ENCODE measurements at places on chromosomes 1 and 21.

DNA sequence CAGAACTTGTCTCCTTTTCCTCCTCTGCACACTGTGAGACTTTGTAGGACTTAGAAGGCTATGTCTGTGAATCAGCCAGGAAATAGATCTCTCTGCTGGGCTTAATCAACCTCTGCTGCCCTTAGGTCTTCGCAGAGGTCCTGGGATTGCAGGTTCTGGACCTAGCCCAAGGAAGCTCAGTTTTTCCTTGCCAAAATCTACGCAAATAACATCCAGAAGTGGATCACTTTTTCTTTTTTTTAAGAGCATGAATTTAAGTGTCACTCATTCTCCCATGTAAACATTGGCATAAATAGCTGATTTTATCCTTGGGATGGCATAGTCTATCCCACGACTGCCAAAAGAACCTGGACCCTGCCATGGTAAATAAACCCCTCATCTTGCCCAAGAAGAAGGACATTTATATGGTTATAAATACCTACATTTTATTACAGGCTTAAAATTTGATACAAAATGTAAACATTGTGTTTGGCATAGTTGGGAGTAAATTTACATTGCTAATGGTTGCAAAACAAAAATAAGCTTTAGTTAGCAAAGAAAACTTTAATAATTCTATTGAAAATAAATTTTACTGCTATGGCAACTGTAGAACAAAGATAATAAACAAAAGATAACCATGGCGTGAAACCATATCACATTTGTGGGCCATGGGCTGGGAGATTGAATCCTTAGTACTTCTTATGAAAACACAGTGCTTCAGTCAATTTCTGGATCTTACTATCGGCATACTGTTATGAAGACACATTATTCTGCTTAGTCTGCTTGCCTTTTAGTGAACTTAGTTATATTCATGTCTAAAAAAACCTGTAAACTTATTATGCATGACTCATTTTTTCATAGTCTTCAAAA is 24.5 kb upstream of the DISC1 start:
- no peak overlapping the region for H3K4me3 ChIP-seq
- H3K36me3 ChIP-seq: no peaks in the 10 kb centered on the region
- no peaks in the 10 kb centered on the region for H3K4me1 ChIP-seq
- no peaks in the 10 kb centered on the region for H3K27me3 ChIP-seq

DNA sequence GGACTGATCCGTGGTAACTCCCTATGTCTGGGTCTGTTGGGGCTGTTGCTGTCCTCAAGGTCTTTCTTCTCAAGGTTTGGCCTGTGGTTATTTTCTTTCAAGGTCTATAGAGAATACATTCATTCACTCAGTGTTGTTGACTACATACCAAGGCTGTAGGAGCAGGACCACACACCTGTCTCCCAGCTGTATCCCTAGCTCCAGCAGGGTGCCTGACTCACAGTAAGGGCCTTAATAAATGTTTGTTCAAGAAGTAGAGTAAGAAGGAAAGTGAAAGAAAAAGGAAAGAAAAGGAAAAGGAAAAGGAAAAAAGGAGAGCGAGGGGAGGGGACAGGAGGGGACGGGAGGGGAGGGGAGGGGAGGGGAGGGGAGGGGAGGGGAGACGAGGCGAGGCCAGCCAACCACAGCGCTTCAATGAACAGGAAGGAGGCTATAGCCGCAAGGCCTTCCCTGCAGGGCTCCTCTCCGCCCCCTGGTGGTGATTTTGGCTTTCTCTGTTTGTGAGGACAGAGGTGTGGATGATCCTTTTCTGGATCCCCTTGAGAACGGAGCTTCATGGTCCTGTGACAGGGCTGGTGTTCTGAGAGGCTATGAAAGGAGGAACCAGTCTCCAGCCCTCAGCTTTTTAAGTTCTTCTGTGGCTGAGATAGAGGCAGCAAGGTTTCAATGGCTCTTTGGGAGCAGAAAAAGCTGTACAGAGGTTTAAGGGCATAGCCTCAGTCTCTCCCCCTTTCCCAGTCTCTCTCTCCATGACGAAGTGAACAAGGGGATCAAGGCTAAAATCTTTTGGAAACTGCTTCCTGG is 30.6 kb upstream of the LCE5A start:
- H3K36me3 ChIP-seq: no peaks in the 10 kb centered on the region
- H3K27ac ChIP-seq: no peak overlapping the region
- no peak overlapping the region for H3K4me3 ChIP-seq
- DNase-seq: peak; percentile 2
- H3K4me1 ChIP-seq: no peaks in the 10 kb centered on the region

DNA sequence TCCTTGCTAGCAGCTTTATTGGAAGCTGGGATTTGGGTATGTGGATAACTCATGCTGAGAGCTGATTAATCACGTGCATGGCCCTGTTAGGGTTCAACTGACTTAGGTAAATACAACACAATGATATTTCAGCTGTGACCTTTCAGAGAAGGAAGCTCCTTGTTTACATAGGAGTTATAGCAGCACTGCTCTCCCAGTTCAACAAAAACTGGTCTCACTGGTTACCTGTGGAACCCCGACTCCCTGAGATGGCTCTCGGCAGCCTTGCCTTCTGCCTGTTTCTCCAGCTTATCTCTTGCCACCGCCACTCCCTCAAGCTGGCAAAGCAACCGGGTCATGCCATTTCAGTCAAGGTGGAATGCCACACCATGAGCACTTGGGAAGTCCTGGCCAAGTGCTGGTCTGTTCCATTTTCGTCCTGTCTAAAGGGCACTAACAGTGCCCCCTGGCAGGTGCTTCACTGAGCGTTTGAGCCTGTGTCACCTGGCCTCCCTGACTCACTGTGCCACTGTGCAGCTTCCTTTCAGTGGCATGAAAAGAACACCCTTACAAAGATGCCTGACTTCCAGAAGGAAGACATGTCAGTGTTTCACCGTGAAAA is 31.6 kb downstream of the DOP1B start:
- H3K36me3 ChIP-seq: no peaks in the 10 kb centered on the region
- H3K4me3 ChIP-seq: no peak overlapping the region
- H3K27me3 ChIP-seq: no peaks in the 10 kb centered on the region
- no peaks in the 10 kb centered on the region for H3K4me1 ChIP-seq
- DNase-seq: no peak

- no peaks in the 10 kb centered on the region for H3K36me3 ChIP-seq
- no peaks in the 10 kb centered on the region for H3K27me3 ChIP-seq
- no peak for DNase-seq
Measured at GRCh38 chr1:227449741-227450441, 113.5 kb upstream of the ZNF678 start.

DNA sequence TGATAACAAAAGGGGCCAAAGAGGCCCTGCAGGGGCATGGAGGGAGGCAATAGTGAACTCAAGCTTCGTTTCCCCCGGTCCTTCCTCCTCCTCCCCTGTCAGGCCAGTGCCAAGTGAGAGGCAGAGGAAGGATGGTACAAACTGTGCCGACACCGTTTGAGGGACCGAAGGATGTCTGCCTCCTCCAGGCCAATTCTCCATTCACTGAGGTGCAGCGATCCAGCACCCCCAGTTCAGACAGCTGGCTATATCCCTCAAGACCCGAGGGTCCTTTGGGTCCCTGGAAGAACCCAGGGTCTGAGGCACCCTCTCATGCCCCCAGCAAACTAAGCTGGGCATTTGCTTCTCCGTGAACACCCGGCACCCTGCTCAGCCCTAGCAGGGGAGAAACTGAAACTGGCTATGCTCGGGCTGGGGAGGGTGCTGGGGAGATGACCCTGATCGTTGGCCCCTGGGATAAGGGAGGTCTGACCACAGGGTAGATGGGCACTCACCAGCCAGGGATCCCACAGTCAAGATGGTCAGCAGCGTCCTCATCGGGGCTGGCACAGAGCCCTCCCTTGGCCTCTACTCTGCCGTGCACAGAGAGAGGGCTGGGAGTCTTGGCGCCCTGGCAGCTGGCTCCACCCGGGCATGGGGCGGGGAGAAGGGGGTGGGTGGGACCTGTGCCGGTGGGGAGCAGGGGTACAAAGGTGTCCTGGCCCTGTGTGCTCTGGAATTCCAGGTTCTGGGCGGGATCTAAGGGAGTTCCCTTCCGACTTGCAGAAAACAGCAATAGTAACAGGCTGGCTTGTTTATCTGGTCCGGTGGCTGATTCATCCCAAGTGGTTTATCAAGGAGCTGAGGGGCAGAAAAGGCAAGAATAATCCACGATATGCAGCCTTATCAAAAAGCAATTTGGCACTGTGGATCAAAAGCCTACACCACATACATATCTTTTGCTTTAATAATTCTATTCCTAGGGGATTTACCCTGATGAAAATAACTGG is at the start of gene IL22RA1:
Gene IL22RA1 (minus strand): TSS at position 595 of the 989 bp plus-strand sequence. CDS start 58 bp downstream, at position 537.
- no peaks in the 10 kb centered on the region for H3K36me3 ChIP-seq
- H3K27ac ChIP-seq: no peak within 1 kb of the TSS
- no peaks in the 10 kb centered on the region for H3K4me1 ChIP-seq
- DNase-seq: no peak

DNA sequence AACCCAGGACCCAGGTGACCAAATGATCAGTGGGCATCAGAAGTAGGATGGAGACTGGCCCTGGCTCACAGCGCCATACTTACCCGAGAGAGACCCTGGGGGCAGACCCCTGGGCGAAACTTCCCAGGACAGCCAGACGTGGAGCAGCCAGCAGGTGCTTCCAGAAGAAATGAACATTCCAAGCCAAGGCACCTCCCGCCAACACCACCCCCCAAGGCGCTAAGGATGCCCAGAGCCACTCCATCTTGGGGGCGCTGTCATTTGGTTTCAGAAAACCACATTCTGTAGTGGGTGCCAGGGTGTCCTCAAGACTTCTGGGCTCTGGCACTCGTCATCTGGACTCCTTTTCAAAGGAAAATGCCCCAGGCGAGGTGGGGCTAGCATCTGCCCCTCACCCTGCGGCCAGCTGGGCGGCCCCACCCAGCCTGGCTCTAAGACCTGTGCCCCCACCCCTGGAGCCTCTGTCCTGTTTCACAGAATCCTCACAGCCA is 98.8 kb downstream of the RIPK4 start:
- peaks cover 2% of the 10 kb centered on the region for H3K4me1 ChIP-seq
- DNase-seq: no peak
- H3K27ac ChIP-seq: no peak overlapping the region
- no peaks in the 10 kb centered on the region for H3K36me3 ChIP-seq

- H3K27me3 ChIP-seq: no peaks in the 10 kb centered on the region
- 0 out of 2 replicates have a peak, but pooled peaks cover 1% of the 10 kb centered on the region for H3K4me1 ChIP-seq
- H3K4me3 ChIP-seq: no peak overlapping the region
- no peak overlapping the region for H3K27ac ChIP-seq
Measured at GRCh38 chr1:55280731-55281130, 65.6 kb upstream of the USP24 start.

- no peaks in the 10 kb centered on the region for H3K36me3 ChIP-seq
- H3K4me1 ChIP-seq: no peaks in the 10 kb centered on the region
- no peaks in the 10 kb centered on the region for H3K27me3 ChIP-seq
- no peak for DNase-seq
Measured at GRCh38 chr1:95364546-95364945, 130.5 kb downstream of the RWDD3 start.

- no peaks in the 10 kb centered on the region for H3K36me3 ChIP-seq
- H3K27ac ChIP-seq: no peak overlapping the region
- no peak overlapping the region for H3K4me3 ChIP-seq
- H3K4me1 ChIP-seq: no peaks in the 10 kb centered on the region
Measured at GRCh38 chr1:15351310-15351709, 58.4 kb upstream of the EFHD2 start.

- H3K4me1 ChIP-seq: no peaks in the 10 kb centered on the region
- no peak overlapping the region for H3K27ac ChIP-seq
- no peak for DNase-seq
- H3K36me3 ChIP-seq: no peaks in the 10 kb centered on the region
- no peaks in the 10 kb centered on the region for H3K27me3 ChIP-seq
Measured at GRCh38 chr1:116769994-116770393, 15.8 kb downstream of the CD2 start.

GRCh38 chr1:236185687-236186086 is 43.3 kb downstream of the GPR137B start:
- DNase-seq: no peak
- no peaks in the 10 kb centered on the region for H3K27me3 ChIP-seq
- H3K27ac ChIP-seq: no peak overlapping the region
- no peaks in the 10 kb centered on the region for H3K36me3 ChIP-seq
- no peak overlapping the region for H3K4me3 ChIP-seq

DNA sequence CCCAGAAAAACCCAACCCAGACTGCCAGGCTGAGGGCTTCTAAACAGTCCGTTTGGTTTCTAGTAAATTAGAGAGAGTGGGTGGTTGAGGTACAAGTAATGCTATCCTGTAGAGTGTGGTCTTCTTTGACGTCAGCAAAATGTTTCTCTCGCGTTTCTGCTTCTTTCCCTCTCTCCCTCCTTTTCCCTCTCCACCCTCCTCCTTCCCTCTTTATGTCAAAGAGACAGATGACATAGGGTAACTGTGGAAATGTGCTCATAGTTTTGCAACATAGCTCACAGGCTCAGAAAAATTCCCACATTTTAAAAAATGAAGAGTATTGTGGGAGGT is 158.3 kb downstream of the TOMM20 start:
- no peak overlapping the region for H3K27ac ChIP-seq
- no peak overlapping the region for H3K4me3 ChIP-seq
- DNase-seq: no peak
- no peaks in the 10 kb centered on the region for H3K27me3 ChIP-seq

DNA sequence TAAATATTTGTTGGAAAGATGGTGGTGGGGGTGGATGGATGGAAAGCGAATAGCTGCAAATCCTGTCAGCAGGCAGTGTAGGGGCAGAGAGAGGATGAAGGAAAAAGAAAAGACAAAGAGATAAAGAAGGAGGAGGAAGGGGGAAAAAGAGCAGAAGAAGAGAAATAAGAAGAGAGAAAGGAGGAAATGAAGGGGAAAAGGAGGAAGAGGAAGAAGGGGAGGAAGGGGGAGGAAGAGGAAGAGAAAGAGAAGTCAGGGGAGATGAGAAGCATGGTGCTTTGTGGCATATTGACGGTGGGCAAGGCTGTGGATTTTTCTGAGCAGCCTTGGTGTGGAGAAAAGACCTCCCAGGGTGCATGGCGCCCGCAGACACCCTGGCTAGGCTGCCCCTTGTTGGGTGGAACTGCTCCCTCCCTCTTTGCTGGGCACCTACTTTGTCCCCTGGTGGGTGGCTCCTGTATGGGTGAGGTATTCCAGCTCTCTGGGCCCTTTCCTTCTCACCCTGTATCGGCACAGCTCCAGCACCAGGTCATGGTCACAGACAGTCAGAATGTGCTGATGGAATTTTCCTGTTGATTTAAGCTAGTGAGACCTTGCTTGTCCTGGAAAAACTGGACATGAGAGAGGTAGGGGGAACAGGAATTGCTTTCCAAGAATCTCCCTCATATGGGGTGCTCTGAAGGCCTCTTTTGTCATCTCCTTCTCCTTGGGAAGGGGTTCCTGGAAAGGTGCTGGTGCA is 45.7 kb upstream of the TLR5 start:
- no peak overlapping the region for H3K4me3 ChIP-seq
- no peaks in the 10 kb centered on the region for H3K4me1 ChIP-seq
- H3K27ac ChIP-seq: no peak overlapping the region
- no peaks in the 10 kb centered on the region for H3K36me3 ChIP-seq
- no peak for DNase-seq

DNA sequence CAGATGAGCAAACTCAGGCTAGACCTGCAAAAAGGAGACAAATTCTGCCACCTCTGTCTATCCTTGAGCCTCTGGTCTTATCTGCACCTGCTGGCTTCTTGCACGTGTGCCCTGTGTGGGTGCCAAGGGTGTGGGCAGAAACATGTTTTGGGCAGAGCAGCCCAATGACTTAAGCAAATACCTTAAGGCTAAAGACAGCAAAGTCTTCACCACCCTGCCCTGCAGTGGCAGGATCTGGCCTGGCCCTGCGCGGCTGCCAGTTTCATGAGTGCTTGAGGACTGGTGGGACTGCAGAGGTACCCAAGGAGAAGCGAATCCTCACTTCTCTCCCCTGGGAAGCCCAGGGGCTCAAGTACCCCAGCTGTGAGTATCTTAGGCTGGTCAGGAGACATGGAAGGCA is 3.8 kb upstream of the SLC26A9 start:
- H3K27ac ChIP-seq: no peak overlapping the region
- DNase-seq: no peak
- H3K4me1 ChIP-seq: no peaks in the 10 kb centered on the region
- no peak overlapping the region for H3K4me3 ChIP-seq
- no peaks in the 10 kb centered on the region for H3K27me3 ChIP-seq
- no peaks in the 10 kb centered on the region for H3K36me3 ChIP-seq
